T-helper 2 cell (primary cell): ENCODE measurements at places on chromosomes 6 and 20.

- no peak for DNase-seq
Measured at GRCh38 chr20:48284837-48285236, 499.6 kb upstream of the SULF2 start.

- DNase-seq: no peak
Measured at GRCh38 chr6:30172681-30173080, 9.3 kb downstream of the TRIM15 start.

DNA sequence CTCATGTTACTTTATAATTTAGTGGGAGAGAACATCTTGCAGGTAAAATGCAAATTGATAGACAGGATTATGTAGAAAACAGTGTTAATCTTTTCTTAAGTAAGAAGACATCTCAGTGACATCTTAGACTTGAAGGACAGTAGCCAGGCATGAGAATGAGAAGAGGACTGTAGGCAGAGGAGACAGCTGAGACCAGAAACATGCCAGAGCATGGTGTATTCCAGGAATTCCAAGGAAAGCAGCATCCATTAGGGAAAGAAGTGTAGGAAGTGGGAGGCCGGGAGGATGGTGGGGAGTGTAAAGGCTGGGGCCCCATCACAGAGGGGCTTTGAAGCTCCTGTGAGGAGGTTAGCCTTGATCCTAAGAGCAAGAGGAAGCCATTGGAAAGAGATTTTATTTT lies 225.6 kb downstream of the ARID1B start:
- DNase-seq: no peak

DNA sequence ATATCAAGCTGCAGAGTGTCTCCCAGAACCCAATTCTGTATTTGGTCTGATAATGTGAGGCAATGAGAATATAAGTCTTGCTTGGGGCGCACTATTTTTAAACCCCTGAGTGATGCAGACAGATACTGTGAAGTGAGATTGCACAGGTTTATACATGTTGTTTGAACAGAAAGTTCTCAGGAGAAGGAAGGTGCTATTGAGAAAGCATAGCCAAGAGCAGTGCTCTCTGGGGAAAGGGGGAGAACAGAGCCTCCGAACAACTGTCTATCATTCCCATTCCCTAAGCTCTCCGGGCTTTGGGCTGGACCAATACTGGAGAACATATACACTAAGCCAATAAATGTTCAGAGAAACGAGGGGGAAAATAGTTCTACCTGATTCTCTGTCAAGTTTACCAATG lies 75.8 kb downstream of the PERP start:
- no peak for DNase-seq

- DNase-seq: no peak
Measured at GRCh38 chr20:59411170-59411569, 110.8 kb downstream of the EDN3 start.

DNA sequence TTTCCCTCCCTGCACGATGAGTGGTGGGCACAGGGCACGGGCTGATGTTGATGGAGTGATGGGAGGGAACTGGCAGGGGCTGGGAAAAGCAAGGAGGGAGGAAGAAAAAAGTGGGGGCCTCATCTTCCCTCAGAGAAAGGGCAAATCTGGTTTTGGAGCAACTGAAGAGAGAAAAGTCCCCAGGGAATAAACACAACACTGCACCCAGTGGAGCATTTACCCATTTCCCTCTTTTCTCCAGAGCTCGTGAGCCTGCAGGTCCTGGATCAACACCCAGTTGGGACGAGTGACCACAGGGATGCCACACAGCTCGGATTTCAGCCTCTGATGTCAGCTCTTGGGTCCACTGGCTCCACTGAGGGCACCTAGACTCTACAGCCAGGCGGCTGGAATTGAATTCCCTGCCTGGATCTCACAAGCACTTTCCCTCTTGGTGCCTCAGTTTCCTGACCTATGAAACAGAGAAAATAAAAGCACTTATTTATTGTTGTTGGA lies 11.4 kb downstream of the MICA start:
- DNase-seq: no peak

GRCh38 chr6:15520626-15521203 lies 142.1 kb downstream of the DTNBP1 start:
- DNase-seq: no peak

DNA sequence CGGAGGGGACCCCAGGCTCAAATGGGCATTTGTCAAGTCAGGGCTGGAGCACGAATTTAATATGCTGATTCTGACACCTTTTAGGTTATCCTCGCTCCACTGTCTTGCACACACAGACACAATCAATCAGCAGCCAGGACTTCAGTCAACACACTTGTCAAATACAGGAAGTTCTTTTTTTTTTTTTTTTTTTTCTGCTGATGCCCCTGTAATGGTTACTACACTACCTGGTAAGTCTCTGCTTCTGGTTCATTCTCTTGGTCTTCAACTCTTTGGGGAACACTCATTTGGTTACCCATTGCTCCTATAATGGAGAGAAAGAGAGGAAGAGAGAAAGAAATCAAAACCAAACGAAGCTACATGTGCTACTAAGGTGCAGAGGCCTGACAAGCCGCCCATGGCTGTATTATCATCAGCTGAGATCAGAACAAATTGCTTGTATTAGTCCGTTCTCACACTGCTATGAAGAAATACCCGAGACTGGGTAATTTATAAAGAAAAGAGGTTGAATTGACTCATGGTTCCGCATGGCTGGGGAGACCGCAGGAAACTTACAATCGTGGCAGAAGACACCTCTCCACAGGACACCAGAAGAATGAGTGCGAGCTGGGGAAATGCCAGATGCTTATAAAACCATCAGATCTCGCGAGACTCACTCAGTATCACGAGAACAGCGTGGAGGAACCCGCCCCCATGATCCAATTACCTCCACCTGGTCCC lies 11.8 kb downstream of the BCAS1 start:
- DNase-seq: no peak

DNA sequence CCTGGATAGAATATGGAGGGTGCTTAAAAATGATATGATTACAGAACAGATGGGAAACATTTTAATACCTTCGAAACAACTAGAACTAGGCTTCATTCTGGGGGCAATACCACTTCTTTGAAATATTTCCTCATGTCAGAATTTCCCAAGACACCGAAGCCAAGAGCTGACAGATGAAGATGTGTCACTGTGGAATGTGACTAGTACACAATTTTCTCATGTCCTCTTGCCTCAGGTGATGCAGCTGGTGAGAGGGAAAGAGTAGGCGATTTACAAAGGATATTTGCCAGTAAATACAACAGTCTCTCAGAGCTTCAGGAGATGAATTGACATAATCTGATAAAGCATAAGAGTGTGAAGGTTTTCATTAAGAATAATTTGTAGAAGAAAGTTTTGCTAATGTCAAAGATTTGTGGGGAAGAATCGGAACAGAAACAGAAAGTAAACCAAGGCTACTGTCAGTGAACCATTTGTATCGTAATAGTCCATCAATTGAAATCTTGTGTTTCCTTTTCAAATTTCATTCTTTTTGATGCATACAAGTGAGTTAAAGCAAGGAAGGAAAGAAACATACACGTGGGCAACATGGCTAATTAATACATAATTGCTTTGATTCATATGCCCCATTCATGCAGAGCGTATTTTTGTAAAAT lies 164.7 kb upstream of the CCN2 start:
- no peak for DNase-seq

DNA sequence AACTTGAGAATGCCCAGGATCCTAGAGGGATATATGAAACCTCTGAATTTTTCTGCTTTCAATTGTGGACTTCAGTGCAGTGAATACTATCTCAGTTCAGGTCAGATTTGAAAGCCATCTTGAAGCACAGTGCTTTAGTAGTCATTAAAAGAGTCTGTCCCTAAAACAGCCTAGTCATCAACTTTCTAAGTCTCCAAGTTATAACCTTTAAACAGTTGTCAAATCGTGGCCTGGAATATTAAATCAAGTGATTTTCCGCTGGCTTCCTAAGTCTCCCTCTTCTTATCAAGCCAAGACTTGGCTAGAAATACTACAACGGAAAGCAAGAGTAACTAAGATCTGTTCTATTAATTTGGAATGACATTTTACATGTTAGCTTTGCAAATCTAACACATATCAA lies 45.8 kb downstream of the SCML4 start:
- no peak for DNase-seq

GRCh38 chr20:53320701-53321100 lies 272.9 kb downstream of the ZNF217 start:
- no peak for DNase-seq

DNA sequence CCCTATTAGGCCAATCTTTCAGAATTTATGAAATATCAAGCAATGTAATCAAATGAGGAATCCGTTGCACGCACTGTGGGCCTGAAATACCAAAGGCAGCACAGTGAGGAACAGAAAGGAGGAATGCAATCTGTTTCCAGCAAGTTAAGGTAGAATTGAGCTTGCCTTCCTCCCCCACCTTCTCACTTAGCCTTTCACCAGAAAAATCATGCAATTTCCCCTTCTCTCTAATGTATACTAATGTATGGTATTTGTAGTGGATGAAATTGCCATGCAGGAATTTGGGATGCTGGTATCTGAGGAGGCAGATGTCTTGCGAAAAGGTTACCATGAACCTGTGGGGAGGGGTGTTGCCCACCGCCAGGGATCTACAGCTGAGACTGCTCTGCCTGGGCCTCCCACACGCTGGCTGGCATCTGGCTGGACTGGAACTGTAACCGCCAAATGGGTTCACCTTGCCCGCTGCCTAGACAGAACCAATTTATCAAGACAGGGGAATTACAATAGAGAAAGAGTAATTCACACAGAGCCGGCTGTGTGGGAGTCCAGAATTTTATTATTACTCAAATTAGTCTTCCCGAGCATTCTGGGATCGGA lies 222.4 kb upstream of the MYLIP start:
- DNase-seq: no peak

GRCh38 chr20:24968278-24968800 lies 19.3 kb downstream of the CST7 start:
- DNase-seq: no peak

DNA sequence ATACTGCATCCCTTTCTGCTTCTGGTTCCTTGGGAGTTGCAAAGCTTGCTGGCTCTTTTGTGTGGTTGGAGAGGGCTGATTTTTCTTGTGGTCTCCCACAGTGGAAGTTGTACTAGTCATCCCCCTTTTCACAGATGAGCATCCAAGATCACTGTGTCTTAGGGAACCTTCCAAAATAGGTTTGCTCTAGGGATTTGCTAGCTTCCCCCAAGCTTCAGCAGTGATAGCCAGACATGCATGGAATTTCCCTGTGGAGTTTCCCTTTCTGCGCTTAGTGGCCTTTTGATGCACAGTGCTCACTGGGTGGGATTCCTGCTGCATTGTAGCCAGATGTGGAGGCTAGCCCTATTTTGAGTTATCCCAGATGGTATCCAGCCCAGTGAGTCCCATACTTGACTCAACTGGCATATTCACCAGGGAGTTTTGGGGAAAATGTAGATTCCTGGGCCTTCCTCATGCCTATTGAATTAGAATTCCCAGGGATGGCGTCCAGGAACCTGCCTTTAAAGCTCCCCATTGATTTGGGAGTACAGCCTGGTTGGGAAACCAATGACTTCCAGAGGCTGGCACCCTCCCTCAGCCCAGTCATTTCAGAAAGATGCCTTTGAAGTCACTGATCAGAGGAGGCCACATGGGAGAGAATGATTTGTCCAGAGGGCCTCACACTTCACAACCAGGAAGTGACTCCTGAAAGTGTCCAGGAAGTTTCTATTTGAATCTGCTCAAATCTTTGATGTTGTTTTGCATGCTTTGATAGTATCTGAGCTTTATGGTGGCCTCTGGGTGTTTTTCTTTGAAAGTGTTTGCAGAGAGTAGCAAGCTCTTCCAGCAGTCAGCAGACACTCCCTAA lies 25.9 kb downstream of the PPARD start:
- peak; percentile 85 for DNase-seq

DNA sequence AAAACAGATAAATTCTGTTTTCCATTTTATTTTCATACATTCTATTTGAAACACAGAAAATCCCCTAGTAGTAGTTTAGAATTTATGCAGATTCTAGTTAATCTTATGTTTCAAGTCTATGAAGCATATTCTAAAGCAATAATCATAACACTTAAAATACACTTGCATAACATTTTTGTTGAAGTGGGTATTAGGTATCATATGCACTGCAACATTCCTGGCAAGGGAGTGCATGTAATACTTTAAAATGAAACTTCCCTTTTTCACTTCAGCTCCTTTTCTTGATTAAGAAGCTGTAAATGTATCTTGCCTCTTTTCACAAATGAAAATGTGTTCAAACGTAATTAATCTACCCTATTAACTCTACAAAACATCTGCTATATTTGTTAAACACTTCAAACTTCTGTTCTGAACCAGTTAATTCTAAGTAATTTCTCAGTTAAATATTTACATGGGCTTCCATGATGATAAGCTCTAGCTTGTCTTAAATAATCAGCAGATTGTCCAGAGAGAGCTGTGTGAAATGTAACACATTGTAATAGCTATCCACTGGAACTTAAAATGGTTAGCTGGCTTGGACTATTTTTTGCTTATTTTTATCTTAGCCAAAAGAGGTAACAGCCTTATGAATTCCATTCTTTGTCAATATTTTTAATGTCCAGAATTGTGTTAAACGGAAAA lies 192.8 kb downstream of the COL19A1 start:
- DNase-seq: no peak
